ENCODE measurements at places on chromosomes 3 and 15.

- DNase-seq: no peak
Observed at GRCh38 chr3:37310666-37311050, 136.3 kb upstream of the LRRFIP2 start.

GRCh38 chr15:35606450-35606779 lies 60.5 kb upstream of the DPH6 start:
- DNase-seq: no peak

GRCh38 chr15:70376929-70377691 lies 279.4 kb upstream of the TLE3 start:
- DNase-seq: peak; percentile 84

DNA sequence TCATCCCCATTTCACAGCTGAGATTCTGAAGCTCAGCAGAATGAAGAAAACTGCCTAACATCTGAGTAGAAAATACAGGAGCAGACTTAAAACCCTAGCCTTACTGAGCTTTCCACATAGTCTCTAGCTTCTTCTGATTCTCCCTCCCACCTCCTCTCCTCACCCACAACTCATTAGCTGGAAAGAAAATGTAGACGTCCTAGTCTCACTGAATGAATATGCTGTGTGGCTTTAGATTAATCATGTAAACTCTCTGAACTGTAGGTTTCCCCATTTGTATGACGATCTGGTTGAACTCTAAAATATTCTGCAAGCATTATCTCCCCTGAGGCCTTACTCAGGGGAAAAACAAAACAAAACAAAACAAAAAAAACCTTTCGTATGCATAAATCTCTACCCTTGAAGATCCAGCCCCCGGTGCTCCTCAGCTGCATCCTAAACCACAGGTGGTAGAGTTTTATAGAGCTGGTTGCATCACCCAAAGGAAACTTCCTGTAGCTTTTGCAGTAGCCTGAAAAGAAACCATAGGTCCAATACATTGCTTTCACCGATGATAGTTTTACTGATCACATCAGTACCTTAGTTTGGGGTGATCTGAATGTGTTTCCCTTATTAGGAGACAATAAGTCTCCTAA lies 40.6 kb downstream of the FOXB1 start:
- peak; percentile 53 for DNase-seq

- DNase-seq: no peak
Observed at GRCh38 chr3:195045481-195046210, 225.3 kb downstream of the XXYLT1 start.

DNA sequence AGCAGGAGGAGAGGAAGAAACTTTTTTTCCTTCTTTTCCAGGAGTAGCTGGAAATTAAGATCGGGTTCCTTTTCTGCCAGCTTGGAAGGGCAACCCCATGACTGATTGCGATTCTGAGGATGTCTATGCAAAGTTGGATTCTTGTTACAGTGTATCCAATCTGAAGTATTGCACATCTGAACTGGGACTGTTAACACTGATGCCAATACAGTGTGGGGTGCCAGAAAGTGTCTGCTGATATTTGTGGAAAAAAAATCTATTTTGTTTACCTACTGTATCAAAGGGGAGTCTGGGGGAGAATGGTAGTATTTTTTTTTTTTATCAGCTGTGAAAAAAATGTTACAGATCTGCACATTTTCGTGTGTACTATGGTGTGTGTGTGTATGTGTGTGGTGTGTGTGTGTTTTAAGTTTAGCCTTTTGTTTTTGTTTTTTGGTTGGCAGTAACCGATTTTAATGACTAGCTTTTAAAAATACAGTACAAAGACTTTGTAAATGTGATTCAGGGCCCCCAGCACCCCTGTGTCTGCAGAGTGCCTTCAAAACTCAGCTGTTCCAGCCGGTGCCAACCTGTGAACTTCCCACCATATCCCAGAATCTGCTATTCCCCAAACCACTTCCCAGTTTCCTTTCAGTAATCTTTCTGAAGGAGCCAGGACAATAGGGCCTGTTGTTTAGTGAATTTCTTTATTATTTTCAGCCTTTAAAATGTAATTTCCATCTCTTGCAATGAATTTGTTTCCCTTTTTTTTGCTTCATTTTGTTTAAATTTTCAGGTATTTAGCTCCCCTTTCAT lies 1.9 kb downstream of the RAP2B start:
- DNase-seq: peak; percentile 31

DNA sequence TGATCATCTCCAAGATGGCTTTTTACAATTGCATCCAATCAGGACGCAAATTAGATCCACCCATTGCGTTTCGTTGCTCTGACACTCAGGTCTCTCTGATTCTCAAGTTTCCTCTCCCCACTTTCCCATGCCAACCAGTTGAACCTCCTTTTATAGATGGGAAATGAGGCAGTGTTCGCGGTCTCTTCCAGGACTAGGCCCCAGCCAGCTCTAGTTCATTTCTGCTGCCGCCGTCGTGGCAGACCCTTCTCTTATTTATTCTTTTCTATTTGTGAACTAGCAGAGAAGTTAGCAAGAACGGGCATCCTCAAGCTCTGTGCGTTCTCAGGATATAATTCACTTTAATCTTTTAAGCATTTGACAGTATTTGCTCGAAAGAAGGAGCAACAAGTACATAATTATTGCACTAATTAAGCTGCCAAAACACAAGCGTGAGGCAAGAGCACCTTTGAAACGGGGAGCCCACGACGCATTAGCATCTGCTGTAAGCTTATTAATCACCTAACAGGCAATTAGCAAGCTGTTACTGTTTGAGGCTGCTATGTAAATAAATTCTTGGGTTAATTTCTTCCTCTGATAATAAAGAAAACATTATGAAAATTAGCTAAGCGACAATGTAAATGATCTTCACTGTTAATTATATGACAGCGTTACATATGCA lies 246.4 kb upstream of the TLE3 start:
- no peak for DNase-seq

DNA sequence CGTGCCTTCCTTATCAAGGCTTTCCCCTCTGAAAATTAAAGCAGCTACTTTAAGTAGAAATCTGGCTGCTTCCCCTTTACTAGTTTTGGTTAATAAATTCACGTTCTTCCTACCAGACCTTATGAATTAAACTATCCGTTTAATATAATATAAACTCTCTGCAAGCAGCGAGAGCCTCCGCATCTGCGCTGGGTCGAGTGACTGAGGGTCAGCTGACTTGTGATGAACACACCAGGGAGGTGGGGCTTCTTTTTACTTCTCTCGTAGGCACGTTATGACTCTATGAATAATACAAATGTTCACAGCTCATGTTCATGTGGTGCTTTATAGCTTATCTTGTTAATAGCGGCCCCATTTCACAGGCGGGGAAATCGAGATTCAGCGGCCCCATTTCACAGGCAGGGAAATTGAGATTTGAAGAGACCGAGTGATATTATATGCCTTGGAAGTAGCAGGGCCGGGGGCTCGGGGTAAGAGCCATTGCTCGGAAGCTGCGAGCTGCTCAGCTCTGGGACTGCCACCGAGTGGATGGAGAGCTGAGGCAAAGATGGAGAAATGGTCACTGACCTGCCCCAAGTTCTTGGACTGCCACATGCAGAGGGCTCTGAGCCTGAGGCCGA lies 8.3 kb downstream of the MUC4 start:
- no peak for DNase-seq

GRCh38 chr15:99347574-99347973 lies 96.3 kb downstream of the LRRC28 start:
- DNase-seq: no peak

GRCh38 chr3:139528281-139528680 lies 11.3 kb downstream of the RBP1 start:
- DNase-seq: no peak

- DNase-seq: no peak
Observed at GRCh38 chr15:72760590-72761260, 22.8 kb downstream of the ADPGK start.

GRCh38 chr3:54134155-54134554 lies 11.8 kb downstream of the CACNA2D3 start:
- DNase-seq: no peak

DNA sequence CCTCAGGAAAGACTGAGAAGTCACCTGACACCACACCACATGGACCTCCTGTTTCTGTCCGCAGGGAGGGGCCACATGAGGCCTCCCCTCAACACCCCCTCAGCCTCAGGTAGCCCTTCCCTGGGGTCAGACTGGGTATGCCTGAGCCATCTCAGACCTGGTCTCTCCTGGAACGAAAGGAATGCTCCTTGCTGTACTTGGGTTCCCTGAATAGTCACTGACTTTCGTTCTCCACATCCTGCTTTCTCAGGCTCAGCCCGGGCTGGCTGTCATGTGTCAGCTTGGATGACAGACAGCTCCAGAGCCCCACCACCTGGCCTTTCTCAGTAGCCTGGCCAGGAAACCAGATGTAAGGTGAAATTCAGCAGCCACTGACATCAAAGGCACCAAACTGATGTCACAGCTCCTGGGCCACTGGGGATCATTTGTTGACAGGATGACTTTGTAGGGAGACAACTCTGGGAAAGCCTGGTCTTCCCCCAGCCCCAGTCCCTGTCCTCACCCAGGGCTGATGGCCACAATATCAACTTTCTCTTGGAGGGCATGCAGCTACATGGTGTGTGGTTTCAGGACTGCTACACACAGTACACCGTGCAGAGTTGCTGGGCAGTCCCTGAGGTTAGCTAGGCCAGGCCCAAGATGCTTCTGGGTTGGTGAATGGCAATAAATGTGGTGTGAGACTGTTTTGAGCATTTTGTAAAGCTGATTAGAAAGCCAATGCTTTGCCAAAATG lies 141.4 kb upstream of the MRPS22 start:
- peak; percentile 3 for DNase-seq

DNA sequence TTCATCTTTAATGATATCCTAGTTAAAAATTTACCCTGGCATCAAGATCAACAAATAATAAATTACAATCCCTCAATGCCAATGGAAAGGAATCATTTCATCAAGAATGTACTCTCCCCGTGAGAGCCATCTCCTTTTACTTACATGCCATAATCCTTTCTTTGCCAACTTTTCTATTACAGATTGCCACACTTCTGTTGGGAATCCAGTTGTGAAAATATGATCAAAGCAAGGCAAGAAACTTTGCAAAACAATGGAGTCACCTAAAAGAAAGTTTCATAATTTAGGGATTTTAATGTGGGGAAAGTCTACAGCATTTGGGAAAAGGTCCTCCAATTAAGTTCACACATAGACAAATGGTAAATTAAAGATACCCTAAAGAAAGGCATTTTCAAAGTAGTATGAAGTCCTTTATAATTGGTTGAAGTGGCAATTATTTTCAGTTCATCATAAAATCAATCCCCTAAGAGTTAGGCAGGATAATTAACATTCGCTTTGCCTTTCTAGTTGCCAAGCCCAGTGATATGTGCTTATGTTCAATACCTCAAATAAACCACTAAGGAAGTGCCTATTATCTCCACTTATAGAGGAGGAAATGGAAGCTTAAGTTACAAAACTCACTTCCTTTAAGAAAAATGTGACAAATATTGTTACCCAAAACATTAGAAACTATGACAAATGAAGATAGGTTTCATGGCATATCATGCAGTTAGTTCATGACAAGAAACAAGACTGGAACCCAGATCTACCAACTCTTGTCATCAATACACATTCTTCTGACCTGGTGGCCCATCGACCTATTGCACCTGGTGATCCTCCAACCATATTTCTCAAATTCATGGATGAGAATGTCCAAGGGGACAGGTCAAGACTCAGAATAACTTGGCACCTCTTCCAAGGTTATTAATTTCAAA lies 49.1 kb downstream of the TRANK1 start:
- DNase-seq: peak; percentile 88

DNA sequence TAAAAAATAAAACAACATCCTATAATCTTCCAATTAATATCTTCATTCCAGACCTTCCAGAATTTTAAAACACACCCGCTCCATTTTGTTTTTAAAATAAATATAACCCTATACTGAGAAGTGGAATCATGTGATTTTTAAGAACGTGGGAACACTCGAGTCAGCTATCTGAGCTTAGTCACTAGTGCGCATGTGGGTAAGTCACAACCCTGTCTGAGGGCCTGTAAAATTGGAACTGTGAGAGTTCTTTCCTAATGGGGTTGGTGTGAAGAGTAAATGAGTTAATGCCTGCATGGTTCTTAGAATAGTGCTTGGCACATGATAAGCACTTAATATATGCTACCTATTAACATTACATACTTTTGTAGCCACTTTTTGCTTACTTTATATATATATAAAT lies 19.9 kb upstream of the POLR2M start:
- DNase-seq: no peak

DNA sequence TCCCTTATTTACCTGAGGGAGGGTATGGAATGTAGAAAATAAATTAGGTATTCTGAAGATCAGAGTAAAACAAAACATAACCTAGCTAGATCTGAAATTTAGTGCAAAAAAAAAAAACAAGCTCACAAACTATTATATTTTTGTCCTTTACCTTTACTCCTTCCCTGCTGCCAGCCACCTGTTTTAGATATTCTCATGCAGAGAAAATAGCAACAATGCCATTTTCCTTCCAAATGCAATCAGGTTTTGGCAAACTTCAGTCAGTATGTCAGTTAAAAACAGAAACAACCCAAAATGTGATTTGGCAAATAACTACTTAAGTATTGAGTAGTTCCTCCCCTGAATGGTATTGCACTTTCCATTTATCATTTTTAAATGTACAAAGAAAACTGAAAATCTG lies 35.8 kb downstream of the PEAK1 start:
- no peak for DNase-seq

DNA sequence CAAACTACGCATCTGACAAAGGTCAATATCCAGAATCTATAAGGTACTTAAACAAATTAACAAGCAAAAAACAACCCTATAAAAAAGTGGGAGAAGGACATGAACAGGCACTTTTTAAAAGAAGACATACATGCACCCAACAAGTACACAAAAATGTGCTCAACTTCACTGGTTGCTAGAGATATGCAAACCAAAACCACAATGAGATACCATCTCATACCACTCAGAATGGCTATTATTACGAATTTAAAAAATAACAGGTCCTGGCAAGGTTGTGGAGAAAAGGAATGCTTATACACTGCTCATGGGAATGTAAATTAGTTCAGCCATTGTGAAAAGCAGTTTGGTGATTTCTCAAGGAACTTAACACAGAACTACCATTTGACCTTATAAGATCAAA lies 175.6 kb upstream of the MLF1 start:
- DNase-seq: no peak

- DNase-seq: no peak
Observed at GRCh38 chr3:151635905-151636304, 97.8 kb upstream of the AADACL2 start.

- peak; percentile 87 for DNase-seq
Observed at GRCh38 chr3:15629860-15630597, 28.5 kb downstream of the BTD start.

GRCh38 chr15:49817100-49817499 lies 196.3 kb downstream of the DTWD1 start:
- no peak for DNase-seq

DNA sequence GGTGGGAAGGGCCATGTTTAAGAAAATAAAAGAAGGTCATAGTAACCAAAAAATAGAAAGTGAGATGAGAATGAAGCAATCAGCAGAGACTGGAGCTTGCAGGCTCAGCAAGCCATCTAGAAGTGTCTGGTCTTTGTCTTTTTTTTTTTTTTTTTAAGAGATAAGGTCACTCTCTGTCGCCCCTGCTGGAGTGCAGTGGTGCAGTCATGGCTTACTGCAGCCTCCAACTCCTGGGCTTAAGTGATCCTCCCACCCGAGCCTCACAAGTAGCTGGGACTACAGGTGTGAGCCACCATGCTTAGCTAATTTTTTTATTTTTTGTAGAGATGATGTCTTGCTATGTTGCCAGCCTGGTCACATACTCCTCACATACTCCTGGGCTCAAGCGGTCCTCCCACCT lies 36.2 kb downstream of the GXYLT2 start:
- peak; percentile 7 for DNase-seq

- no peak for DNase-seq
Observed at GRCh38 chr3:75342425-75342824, 321.7 kb upstream of the FRG2C start.

Measured in A673 (cell line).